Pancreas (tissue), 10 donors: ENCODE measurements at places on chromosomes 4 and X. TPM values are rescaled to one million over a fixed set of nuclear protein-coding genes. Genes with fewer than 3 reads are reported as not detected.

GRCh38 chr4:142291299-142292050 lies 554.6 kb downstream of the INPP4B start:
- H3K4me1 ChIP-seq = no peaks in the 10 kb centered on the region
- no peaks in the 10 kb centered on the region for H3K36me3 ChIP-seq
- H3K4me3 ChIP-seq = no peak overlapping the region
- DNase-seq = no peak

DNA sequence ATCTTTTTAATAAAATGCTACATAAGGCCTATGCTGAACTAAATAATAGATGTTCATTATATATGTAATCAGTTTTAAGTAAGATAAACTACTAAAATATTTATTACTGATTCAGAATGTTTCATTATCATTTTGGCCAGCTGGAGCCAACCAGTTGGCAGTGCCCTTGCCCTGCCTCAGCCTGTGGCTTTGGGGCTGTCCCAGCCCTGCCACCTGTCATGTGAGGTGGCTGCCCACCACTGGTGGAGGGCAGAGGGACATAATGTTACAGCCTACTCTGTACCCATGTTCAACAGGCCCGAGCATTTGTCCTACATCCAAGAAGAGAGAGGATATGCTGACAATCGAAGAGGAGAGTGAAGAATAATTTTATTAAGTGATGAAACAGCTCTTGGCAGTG lies 422.2 kb downstream of the SPIN4 start:
- H3K27me3 ChIP-seq = no peaks in the 10 kb centered on the region
- no peak overlapping the region for H3K4me3 ChIP-seq
- no peak for DNase-seq
- no peaks in the 10 kb centered on the region for H3K36me3 ChIP-seq
- H3K27ac ChIP-seq = no peak overlapping the region

DNA sequence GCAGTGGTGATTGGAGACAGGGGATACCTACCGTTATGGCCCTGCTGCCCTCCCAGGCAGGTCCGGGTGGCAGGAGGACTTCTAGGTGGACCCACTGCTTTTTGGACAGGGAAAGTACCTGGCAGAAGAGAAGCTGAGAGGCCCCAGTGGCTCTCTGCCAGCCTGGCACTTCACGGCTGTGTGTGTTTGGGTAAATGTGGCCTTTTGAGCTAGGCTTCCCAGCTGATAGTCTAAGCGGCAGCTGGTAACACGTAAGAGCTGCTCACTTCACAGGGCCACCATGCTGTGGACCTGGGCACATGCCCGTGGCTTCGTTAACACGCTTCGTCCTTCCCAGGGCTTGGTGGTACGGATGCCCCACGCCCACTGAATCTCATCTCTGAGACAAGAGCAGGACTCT lies 92.0 kb upstream of the CLCN4 start:
- no peaks in the 10 kb centered on the region for H3K36me3 ChIP-seq
- H3K4me1 ChIP-seq = no peaks in the 10 kb centered on the region
- peak; percentile 22 for DNase-seq
- H3K27me3 ChIP-seq = no peaks in the 10 kb centered on the region
- no peak overlapping the region for H3K4me3 ChIP-seq

DNA sequence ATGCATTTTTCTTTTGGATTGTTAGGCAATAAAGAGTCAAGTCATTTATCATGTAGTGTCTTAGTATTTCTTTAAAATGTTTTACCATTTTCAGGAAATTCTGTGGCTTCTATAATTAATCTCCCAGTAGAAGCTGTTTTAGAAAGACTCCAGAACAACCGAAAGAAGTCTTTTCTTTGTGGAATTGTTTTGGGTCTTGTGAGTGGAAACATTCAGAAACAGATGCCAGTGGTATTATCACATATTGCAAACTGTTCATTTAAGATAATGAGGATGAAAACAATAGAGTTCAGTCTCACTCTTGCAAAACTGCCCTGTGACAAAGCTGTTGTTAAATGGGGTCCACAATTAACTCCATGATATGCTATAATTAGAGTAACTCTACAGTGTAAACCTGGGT lies 211.2 kb upstream of the KIT start:
- H3K27me3 ChIP-seq = no peaks in the 10 kb centered on the region
- H3K27ac ChIP-seq = no peak overlapping the region
- no peaks in the 10 kb centered on the region for H3K36me3 ChIP-seq
- no peaks in the 10 kb centered on the region for H3K4me1 ChIP-seq

DNA sequence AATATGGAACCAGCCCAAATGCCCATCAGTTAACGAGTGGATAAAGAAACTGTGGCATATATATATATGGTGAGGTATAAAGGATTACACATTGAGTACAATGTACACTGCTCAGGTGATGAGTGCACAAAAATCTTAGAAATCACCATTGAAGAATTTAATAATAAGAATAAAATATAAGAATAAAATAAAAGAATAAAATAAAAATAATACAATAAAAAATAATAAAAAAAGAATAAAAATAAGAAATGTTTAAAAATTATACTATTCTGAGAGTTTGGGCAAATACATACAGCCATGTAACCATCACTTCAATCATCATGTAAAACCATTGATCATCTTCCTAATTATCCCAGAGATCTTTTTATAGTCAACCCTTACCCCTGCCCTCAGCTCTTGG lies 173.5 kb downstream of the AWAT2 start:
- no peaks in the 10 kb centered on the region for H3K36me3 ChIP-seq
- no peaks in the 10 kb centered on the region for H3K4me1 ChIP-seq
- DNase-seq = no peak
- H3K27ac ChIP-seq = no peak overlapping the region

GRCh38 chr4:76677571-76678326 lies 220.2 kb downstream of the SOWAHB start:
- H3K4me3 ChIP-seq = no peak overlapping the region
- no peak for DNase-seq
- H3K36me3 ChIP-seq = no peaks in the 10 kb centered on the region
- peak overlapping the region; percentile 39 for H3K27ac ChIP-seq
- no peaks in the 10 kb centered on the region for H3K27me3 ChIP-seq
- H3K4me1 ChIP-seq = peaks cover 15% of the 10 kb centered on the region

DNA sequence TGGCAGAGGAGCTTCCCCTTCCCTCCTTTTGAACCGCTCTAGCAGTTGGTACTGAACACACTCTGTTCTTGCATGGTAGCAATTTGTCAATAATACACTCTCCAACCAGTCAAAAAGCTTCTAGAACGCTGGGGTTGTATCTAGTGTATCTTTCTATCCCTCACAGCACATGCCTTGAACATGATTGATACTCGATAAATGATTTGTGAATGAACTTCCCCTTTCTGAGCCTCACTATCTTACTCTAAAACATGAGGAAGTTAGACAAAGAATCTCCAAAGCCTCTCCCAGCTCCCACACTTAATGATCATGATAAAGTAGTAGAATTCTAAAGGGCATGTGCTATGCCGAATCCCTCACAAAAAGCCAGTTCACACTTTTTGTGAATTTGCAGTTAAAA lies 64.4 kb downstream of the DLG3 start:
- no peak for DNase-seq
- H3K4me3 ChIP-seq = no peak overlapping the region
- H3K36me3 ChIP-seq = no peaks in the 10 kb centered on the region
- H3K27me3 ChIP-seq = no peaks in the 10 kb centered on the region

GRCh38 chrX:86369847-86370630 lies 221.8 kb downstream of the DACH2 start:
- H3K27ac ChIP-seq = no peak overlapping the region
- DNase-seq = no peak
- H3K36me3 ChIP-seq = no peaks in the 10 kb centered on the region
- no peak overlapping the region for H3K4me3 ChIP-seq

DNA sequence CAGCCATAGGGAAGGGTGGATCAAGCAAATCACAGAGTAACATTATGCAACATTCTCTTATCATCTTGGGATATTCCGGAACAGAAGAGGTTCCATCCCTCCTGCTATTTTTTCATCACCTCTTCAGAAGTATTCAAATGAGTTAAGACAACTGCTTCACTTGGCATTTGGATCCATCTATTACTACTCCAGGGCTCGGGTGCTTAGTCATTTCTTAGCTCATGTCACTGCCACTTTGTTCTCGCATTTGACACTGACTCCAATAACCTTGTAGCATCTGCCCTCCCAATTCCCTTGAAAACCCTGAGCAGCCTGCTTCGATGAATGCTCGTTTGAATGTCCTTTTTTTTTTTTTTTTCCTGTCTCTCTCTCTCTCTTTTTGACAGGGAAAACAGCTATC lies 114.9 kb downstream of the PPARGC1A start:
- no peaks in the 10 kb centered on the region for H3K27me3 ChIP-seq
- H3K36me3 ChIP-seq = no peaks in the 10 kb centered on the region
- no peak overlapping the region for H3K27ac ChIP-seq
- no peaks in the 10 kb centered on the region for H3K4me1 ChIP-seq

Gene VCX3B
- total RNA-seq = not detected

Gene ING2
- total RNA-seq = 6.4 TPM

Gene FDCSP
- not detected for total RNA-seq

Gene TBC1D9
- 9.7 TPM for total RNA-seq

Gene RRH
- 0.18 TPM for total RNA-seq

Gene CLTRN
- 0.79 TPM for total RNA-seq

Gene PPEF2
- not detected for total RNA-seq

Gene PCYT1B
- total RNA-seq = 1.6 TPM
